ENCODE measurements at places on chromosomes 2 and 18.

GRCh38 chr2:127397568-127398238 is 9.9 kb upstream of the MAP3K2 start:
- no peak for DNase-seq

GRCh38 chr2:128416109-128416785 is 97.6 kb upstream of the HS6ST1 start:
- no peak for DNase-seq

GRCh38 chr18:26941584-26941983 is 76.1 kb upstream of the AQP4 start:
- no peak for DNase-seq

- no peak for DNase-seq
These were observed 76.9 kb downstream of the MYO1B start for GRCh38 chr2:191321861-191322662.

DNA sequence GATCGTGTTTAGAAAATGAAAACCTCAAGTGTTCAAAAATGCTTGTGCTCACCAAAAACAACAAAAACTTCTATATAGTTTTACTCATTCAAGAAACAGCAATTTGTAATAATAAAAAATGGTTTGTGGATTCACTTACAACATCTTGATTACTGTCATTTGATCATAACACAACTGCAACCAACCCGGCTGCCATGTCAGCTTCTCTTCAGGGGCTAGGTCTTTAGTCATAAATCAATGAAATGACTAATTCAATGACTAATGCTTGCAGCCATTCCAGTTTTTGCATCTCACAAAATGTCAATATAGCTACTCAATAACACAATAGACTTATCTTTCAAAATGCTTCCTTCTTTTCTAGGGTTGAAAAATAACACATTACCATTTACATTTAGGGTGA is 128.0 kb downstream of the OLA1 start:
- DNase-seq = no peak

GRCh38 chr2:19993731-19994130 is 3.8 kb upstream of the WDR35 start:
- no peak for DNase-seq

DNA sequence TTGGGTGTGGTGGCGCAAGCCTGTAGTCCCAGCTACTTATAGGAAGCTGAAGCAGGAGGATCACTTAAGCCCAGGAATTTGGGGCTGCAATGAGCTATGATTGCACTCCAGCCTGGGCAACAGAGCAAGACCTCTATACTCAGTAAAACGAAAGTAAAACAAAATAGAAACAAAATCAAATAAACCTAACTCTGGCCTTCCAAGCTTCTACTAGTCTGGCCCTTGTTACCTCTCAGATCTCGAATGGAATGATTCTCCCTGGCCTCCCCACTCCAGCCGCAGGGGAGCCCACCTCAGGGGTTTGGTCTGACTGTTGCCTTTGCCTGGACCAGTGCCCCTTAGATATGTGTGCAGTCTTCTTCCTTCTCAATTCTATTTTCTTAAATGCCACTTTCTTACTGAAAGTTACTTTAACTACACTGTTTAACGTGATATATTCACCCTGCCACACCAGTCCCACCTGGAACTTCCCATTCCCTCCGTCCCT is 160.0 kb upstream of the GCFC2 start:
- no peak for DNase-seq

DNA sequence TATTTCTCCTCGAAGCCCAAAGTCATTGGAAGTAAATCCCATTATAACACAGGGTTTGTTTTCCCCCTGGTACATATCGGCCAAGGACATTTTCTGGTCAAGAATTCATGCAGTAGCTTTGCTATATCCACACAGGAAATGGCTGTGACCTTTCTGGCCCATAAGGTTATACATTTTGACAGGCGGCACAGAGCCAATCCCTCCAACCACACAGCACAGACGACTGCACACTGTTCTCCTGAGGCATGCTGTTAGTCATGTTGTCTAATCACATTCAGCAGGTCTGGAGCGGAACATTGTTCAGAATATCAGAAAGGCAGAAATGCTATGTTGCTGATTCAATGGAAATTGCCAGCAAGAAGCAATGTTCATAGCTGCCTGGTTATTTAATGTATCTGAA is 742.3 kb upstream of the SLC8A1 start:
- DNase-seq = no peak
